ENCODE measurements at places on chromosomes 6 and 20. TPM values are rescaled to one million over a fixed set of nuclear protein-coding genes. Genes with fewer than 3 reads are reported as not detected.

Gene RNF8
- polyA plus RNA-seq, result 16.8 TPM

Gene SIRT5
- polyA plus RNA-seq, result 13.1 TPM

Gene C20orf144
- not detected for polyA plus RNA-seq

Gene TPBG
- not detected for polyA plus RNA-seq

Gene CAGE1
- polyA plus RNA-seq, result not detected

Gene TBXT
- not detected for polyA plus RNA-seq

Gene PANK2
- 39.0 TPM for polyA plus RNA-seq

Gene MYL9
- polyA plus RNA-seq, result not detected

Gene HSPA1L
- 2.3 TPM for polyA plus RNA-seq

Gene REM1
- not detected for polyA plus RNA-seq

Gene SNPH
- polyA plus RNA-seq, result 16.7 TPM

Gene ELOVL2
- not detected for polyA plus RNA-seq

Gene PLCB1
- 1.7 TPM for polyA plus RNA-seq

Gene GPLD1
- polyA plus RNA-seq, result 0.63 TPM

Gene SPTLC3
- polyA plus RNA-seq, result 1.4 TPM

Gene CLDN20
- polyA plus RNA-seq, result not detected

Gene ILRUN
- polyA plus RNA-seq, result 8.9 TPM

Gene VSX1
- not detected for polyA plus RNA-seq

Gene SLC35F1
- not detected for polyA plus RNA-seq

Gene SLC17A9
- polyA plus RNA-seq, result 0.44 TPM

Gene PARD6B
- 1.9 TPM for polyA plus RNA-seq

Gene UNC5CL
- polyA plus RNA-seq, result 0.98 TPM

Gene ETV7
- 1.1 TPM for polyA plus RNA-seq

Gene WFDC5
- polyA plus RNA-seq, result not detected

Gene MUCL3
- not detected for polyA plus RNA-seq

Gene HUS1B
- 1.4 TPM for polyA plus RNA-seq

Gene APOM
- polyA plus RNA-seq, result 3.8 TPM

Gene TMX4
- 32.4 TPM for polyA plus RNA-seq

Gene CLPSL2
- not detected for polyA plus RNA-seq

Gene TMEM14A
- polyA plus RNA-seq, result 26.1 TPM

Gene PTPRK
- polyA plus RNA-seq, result 2.3 TPM

Gene ABHD16B
- 1.1 TPM for polyA plus RNA-seq

Gene CLVS2
- not detected for polyA plus RNA-seq

Gene FAXC
- not detected for polyA plus RNA-seq

Gene RAB44
- polyA plus RNA-seq, result not detected

Gene POM121L2
- polyA plus RNA-seq, result not detected

Gene RNF144B
- 1.8 TPM for polyA plus RNA-seq

Gene HECA
- polyA plus RNA-seq, result 6.3 TPM

Gene IP6K3
- not detected for polyA plus RNA-seq

Gene LEMD2
- 46.6 TPM for polyA plus RNA-seq

Gene KIF3B
- polyA plus RNA-seq, result 2.7 TPM

Gene POPDC3
- polyA plus RNA-seq, result not detected

Gene ADNP
- polyA plus RNA-seq, result 9.6 TPM

Gene STX11
- polyA plus RNA-seq, result 1.9 TPM

Gene EDEM2
- polyA plus RNA-seq, result 27.3 TPM

Gene CTAGE9
- not detected for polyA plus RNA-seq

All from naive thymus-derived CD4-positive, alpha-beta T cell (primary cell).